ENCODE measurements at places on chromosomes 16 and 17.

- no peak for DNase-seq
Observed at GRCh38 chr17:42971589-42971988, 7.3 kb upstream of the AARSD1 start.

GRCh38 chr16:49899991-49900695 lies 44.2 kb upstream of the ZNF423 start:
- DNase-seq: no peak

DNA sequence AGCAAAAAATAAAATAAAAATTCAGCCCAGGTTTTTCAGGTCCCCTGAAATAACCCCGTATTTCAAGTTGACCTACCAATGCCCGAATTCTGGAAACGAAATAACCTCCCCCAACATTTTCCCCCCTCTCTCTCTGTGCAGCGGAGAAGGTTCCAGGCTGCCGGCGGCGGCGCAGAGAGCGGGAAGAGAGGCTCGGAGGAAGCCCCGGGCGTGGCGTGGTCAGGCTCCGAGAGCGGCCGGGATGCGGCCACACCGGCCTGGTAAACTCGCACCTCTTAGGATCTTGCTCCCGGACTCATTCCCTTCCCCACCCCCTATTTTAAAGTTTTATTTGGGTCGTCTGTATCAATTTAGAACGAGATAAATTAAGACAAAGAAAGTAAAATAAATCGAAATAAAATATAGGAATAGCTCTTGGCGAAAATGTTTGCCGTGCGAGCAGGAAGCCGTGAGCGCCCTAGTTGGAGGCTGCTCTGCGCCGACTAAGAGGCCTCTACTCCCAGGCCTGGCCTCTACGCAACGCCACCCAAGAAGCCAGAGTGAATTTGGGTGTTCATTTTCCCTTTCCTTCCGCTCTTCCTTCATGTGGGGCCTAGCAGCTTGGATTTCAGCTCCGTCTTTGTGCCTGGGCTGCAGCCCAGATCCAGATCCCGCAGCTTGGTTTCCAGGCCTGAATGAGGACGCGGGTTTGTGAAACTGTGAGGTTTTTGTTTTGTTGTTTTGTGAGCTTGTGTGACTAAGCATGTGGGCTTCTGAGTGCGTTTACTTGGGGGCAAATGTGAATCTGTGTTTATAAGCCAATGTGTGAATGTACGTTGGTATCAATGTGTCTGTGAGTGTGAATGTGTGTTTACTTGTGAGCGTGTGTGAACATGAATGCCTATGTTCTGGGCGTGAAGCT lies 1.5 kb upstream of the HOXB6 start:
- no peak for DNase-seq

DNA sequence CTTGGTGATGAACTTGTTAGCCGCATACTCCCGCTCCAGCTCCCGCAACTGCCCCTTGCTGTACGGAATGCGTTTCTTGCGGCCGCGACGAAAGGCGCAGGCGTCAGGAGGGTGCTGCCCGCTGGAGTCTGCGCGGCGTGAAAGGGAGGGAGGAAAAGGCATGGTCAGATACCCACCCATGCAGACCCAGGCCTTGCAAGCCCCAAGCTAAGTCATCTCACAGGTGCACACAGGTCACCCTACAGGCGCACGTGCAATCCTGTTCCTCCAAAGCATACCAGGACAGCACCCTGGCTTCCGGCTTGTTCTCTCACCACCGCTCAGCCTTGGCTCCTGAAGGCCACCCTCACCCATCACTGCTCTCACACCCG lies 1.6 kb downstream of the HOXB13 start:
- DNase-seq: no peak

DNA sequence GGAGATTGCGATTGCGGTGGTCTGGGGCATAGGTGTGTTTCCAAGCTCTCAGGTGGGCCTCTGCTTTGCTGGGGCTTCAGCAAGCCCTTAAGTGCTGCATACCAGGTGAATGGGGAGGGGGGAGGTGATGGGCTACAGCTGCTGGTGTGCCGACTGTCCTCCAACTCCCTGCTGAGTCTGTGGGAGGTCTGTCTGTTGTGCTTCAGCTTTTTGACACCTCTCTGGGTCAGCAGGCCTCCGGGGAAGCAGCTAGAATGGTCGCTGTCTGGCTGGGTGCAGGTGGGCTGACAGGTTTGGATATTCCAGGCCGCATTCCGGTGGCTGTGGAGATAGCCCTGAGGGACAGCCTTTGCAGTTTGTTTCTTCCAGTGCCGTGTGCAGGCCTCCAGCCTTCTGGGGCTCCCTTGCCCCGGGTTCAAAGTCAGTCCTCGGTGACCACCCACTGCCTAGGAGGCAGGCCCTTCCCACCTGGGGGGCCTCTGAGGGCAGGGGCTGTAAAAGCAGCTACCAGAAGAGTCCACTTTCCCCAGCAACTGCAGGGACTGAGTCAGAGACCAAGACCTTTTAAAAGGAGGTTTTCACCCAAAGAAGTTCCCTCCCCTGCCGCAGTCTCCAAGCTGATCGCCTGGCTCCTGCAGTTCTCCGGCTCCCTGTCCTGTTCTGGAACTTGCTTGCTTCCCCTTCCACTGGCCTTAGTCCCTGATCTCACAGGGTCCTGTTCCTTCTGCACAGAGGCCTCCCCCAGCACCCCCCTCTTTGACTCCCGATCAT lies 2.0 kb upstream of the TTYH2 start:
- no peak for DNase-seq

GRCh38 chr16:12551946-12552345 lies 251.7 kb downstream of the CPPED1 start:
- no peak for DNase-seq

DNA sequence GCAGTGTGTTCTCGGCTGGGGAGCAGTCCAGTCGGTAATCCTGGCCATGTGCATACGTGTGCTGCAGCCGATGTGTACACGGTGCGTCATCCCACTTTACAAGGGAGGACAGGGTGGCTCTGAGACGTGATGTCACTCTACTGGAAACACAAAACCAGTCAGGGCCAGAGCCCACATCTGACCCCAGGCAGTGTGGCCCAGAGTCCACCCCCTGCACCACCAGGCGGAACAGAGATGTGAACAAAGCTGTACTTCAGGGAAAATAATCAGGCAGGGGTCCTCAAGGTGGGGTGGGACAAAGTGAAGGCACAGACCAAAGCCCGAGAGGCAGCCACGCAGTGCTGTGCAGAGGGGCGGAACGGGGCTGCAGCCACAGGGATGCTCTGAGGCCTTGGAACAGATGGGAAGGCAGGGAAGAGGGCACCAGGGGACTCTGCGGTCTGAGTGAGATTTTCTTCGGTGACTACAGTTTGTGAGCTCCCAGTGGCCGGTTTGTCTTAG lies 181.5 kb downstream of the ZNF423 start:
- no peak for DNase-seq

DNA sequence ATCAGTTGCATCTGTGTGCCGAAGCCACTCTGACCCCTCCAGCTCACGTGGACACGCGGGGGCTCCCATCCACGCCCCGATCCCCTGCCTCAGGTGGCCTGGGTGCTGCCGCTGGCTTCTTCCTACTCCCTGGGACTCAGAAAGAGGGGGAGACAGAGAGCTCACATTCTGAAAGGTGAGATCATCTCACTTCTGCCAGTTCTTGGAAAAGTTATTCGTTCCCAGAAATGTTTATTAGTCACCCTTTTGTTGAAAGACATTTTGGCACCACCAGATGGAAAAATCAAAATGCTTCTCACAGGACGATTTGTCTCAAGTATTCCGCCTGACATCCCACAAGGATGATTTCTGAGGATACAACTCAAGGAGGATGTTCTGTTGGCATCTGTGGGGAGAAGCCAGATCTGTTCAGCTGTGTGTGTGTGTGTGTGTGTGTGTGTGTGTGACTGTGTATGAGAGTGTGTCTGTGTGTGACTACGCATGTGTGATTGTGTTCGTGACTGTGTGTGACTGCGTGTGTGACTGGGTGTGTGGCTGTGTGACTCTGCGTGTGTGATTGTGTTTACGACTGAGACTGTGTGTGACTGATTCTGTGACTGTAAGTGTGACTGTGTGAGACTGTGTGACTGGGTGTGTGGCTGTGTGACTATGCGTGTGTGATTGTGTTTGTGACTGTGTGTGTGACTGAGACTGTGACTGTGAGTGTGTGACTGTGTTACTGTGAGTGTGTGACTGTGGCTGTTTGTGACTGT lies 207.3 kb downstream of the NTN1 start:
- peak; percentile 66 for DNase-seq

GRCh38 chr17:69320210-69320907 lies 6.6 kb downstream of the ABCA5 start:
- peak; percentile 10 for DNase-seq

DNA sequence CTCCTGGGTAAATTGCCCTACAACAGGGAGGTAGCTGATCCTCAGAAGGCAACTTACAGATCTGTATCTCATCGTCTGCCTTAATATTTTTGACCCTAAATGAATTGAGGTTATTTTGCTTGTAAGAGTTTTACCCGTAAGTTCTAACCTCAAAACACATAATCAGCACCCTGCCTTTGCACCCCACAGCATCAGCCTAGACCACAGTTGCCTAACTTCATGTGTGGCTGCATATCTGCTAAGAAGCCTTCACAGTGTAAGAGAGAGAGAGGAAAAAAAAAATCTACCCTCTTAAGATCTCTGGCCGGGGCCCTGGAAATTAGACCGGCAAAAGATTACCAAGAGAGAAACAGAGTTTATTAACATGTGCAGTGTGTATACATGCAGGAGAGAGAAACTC lies 76.9 kb downstream of the ARHGAP44 start:
- no peak for DNase-seq

GRCh38 chr17:48499248-48499647 lies 31.6 kb downstream of the HOXB1 start:
- DNase-seq: no peak

- DNase-seq: no peak
Observed at GRCh38 chr16:76210157-76210556, 67.0 kb upstream of the CNTNAP4 start.

- no peak for DNase-seq
Observed at GRCh38 chr17:41748275-41748674, 13.8 kb upstream of the HAP1 start.

- peak; percentile 89 for DNase-seq
Observed at GRCh38 chr16:85173981-85174751, 61.9 kb upstream of the CIBAR2 start.

DNA sequence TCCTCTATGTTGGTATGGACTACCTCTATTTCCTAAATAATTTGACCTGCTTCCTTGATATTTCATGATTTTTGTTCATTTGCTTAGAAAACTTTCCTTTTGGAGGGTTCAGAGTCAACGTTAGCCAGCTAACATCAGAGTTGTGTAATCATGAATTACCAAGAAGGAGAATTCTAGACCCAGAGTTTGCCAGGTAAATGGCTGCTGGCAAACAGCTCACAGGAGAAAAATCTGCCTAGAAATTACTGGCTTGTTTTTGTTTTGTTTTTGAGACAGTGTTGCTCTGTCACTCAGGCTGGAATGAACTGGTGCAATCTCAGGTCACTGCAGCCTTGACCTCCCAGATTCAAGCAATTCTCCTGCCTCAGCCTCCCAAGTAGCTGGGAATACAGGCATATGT lies 111.4 kb upstream of the SALL1 start:
- DNase-seq: no peak

DNA sequence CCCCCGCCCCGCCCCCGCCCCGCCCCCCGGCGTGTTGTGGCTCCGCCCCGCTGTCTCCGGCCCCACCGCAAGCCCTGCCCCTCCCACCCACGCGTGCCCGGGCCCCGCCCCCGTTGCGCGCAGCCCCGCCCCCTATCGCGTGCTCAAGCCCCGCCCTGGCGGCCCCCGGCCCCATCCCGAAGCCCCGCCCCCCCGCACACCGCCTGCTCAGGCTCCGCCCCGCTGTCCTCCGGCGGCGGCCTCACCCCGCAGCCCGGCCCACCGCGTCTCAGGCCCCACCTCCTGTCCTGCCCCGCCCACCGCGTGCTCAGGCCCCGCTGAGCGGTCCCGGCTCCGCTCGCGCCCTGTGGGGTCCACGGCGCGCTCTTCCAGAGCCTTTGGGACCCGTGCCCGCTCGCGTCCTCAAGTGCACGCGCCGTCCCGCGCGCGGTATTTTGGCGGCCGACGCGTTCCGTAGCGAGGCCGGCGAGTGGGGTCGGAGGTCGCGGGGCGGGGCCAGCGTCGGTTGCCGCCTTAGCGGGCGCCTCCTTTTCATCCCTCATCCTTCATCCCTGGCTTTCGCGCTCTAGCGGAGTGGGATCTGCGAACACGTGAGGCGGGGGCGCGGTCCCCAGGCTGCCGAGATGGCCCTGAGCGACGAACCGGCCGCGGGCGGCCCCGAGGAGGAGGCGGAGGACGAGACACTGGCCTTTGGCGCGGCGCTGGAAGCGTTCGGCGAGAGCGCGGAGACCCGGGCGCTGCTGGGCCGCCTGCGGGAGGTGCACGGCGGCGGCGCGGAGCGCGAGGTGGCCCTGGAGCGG lies at the start of gene TBCD:
TSS of gene TBCD (plus strand) at position 495 of the 800 bp plus-strand sequence. CDS start at position 624, 129 bp downstream.
- peak; percentile 100 for DNase-seq

DNA sequence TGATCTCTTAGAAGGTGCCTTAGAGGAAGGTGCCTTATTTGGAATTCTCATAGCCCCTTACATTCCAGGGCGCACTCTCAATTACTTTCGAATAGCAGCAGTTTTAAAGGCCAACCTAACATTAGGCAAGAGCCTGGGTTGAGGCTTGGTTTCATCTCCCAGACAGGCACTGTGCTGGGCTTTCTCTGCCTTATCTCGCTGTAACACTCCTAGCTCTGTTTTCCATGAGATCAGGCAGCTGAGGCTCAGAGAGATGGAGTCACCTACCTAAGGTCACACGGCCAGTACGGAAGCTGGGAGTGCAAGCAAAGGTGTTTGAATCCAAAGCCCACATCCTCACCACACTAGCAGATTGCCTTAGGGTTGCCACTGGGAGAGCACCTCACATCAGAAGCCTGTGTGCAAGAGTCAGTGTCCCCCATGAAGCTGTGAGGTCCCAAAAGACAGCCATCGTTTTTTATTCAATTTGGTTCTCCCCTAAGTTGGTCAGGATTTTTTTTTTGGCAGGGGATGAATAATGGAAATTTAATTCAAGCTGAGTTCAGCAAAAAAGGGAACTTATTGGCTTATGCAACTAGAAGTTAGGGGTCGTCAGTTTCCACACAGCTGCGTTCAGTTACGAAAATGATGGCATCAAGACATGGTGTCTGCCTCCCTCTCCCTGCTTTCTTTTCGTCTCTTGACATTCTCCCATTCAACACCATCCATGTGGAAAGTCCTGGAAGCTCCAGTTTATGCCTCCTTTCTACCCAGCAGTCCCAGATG lies 206.4 kb downstream of the KATNIP start:
- DNase-seq: no peak

DNA sequence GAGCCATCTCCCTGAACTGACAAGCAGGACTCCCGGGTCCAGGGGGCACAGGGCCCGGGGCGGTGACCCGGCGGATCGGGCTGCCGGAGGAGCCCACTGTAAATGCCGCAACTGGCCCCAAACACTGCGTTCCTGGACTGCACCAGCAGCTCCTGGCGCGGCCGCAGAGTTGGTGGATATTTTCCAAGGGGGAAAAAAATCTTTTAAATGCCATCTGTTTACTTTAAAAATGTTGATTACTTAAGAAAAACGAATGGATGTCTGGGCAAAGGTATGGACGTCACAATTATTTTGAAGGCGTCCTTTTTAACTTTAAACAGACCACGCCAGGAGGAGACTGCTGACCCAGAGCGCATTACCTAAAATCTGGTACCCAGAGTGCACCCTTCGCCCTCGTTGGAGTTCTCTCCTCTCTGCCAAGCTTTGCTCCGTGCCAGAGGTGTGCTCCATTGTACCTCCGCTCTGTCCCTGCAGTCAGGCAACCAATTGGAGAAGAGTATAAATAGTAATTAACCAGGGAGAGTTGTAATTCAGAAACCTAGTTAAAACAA lies 3.4 kb downstream of the HS3ST3B1 start:
- no peak for DNase-seq

GRCh38 chr17:3915995-3916696 lies at the start of gene P2RX1:
P2RX1 (minus strand) TSS chr17:3916465; CDS start chr17:3916225, 240 bp downstream.
- no peak for DNase-seq

Data from AG08396 (cell line).